ENCODE measurements at places on chromosomes 3 and 15. TPM values are rescaled to one million over a fixed set of nuclear protein-coding genes. Genes with fewer than 3 reads are reported as not detected.

CNTN4 gene
- 1.00 TPM for total RNA-seq

CADM2 gene
- total RNA-seq, result 1.8 TPM

SCAANT1 gene
- total RNA-seq, result not detected

PPIP5K1 gene
- 10.5 TPM for total RNA-seq

CPEB1 gene
- total RNA-seq, result 4.0 TPM

NR1I2 gene
- 1.6 TPM for total RNA-seq

P2RY13 gene
- not detected for total RNA-seq

KCNAB1 gene
- total RNA-seq, result 0.42 TPM

CHSY1 gene
- 64.9 TPM for total RNA-seq

MINAR1 gene
- total RNA-seq, result 1.0 TPM

SAMMSON gene
- total RNA-seq, result 0.04 TPM

ANKUB1 gene
- total RNA-seq, result not detected

Measured in H7 (cell line).